Nucleus accumbens (tissue), 56 donors: ENCODE measurements at places on chromosomes 6 and 20.

DNA sequence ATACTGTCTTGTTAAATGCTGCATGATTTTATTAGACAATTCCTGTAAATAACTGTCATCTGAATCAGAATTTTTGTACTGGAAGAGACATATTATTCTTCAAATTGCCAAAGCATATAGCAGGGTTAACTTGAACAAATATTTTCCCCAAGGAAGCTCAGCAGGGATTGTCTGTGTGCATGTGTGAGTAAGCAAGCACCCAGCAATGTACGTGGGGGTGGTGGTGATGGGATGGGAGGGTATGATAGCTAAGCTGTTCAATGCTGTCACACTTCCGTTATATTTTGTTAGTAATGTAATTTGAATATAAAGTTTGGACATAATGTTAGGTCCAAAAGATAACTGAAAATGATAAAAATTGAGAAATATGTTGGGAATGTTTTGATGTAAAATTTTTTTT lies 118.1 kb downstream of the MYB start:
- DNase-seq = no peak

- no peak for DNase-seq
These were observed 15.0 kb downstream of the RNF114 start for GRCh38 chr20:49951151-49951550.

DNA sequence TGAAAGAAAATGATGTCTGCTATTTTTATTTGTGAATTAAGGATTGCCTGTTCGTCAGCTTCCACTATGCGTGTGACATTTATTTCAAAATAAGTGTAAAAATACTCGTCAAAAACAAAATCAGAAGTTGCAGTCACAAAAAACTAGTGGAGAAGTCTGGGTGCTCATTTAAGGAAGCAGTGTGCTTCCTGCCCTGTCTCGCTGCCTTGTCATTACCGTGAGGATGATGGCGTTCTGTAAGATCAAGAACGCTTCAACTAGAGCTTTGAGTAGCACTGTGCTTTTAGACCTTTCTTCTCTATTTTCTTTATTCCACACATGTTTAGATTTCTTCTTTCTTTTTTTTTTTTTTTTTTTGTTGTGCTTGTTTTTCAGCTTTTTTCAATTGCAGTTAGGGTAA lies 186.9 kb downstream of the TBC1D7 start:
- no peak for DNase-seq

DNA sequence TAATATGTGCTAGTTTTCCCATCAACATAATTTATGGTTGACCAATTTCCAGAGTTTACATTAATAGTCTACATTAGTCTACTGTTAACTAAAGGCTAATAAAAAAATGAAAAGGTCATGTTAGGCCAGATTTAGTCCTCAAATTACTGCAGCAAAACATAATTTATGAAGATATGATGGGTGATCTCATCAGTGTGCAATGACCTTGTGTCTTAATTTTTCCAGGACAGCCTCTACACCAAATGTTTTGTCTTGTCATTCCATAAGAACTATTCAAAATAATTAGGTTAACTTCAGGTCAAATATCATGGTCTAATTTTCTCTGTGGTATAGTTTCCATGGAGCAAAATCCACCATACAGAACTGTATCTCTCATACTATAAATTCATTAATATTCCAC lies 234.2 kb downstream of the COL12A1 start:
- no peak for DNase-seq

DNA sequence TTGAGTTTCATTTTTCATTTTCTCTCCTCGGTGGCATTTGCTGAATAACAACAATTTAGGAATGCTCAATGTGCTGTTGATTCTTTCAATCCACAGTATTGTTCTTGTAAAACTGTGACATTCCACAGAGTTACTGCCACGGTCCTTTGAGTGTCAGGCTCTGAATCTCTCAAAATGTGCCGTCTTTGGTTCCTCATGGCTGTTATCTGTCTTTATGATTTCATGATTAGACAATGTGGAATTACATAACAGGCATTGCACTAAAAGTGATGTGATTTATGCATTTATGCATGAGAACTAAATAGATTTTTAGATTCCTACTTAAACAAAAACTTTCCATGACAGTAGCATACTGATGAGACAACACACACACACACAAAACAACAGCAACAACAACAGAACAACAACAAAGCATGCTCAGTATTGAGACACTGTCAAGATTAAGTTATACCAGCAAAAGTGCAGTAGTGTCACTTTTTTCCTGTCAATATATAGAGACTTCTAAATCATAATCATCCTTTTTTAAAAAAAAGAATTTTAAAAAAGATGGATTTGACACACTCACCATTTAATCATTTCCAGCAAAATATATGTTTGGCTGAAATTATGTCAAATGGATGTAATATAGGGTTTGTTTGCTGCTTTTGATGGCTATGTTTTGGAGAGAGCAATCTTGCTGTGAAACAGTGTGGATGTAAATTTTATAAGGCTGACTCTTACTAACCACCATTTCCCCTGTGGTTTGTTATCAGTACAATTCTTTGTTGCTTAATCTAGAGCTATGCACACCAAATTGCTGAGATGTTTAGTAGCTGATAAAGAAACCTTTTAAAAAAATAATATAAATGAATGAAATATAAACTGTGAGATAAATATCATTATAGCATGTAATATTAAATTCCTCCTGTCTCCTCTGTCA lies 88.1 kb downstream of the SNAP25 start:
- DNase-seq = no peak

DNA sequence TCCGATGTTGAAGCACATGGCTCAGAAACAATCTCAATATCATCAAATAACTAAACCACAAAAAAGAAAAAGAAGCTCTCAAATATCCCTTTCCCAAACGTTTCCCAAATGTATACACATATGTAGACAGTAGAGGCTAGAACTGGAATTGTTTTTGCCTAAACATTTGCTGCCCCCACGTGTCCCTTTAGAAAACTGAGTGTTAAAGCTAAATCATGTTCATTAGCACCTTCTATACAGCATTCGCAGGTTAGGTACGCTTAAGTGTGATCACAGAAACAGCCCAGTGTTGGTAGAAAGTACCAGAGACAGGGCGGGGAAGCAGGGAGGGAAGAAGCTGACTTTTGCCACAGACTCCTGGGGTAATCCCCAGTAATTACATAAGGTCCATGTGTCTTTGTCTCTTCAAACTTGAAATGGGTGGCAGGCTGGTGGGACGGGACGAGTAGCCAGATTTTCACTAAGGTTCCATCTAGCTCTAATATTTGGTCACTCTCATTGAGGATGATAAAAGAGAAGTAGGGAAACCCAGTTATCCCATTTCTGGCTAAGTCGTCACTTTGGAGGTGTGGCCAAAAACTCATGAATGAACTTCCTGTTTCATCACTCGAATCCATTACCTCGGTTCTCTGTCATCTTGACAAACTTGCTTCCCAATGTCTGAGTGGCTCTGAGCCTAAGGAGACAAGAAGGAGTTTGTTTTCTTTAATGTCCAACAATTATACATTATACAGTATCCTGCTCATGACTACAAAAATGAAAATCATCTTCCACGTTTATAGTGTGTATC lies 15.0 kb upstream of the TFAP2A start:
- DNase-seq = no peak

GRCh38 chr20:35643045-35643444 lies 21.7 kb downstream of the CPNE1 start:
- DNase-seq = no peak

DNA sequence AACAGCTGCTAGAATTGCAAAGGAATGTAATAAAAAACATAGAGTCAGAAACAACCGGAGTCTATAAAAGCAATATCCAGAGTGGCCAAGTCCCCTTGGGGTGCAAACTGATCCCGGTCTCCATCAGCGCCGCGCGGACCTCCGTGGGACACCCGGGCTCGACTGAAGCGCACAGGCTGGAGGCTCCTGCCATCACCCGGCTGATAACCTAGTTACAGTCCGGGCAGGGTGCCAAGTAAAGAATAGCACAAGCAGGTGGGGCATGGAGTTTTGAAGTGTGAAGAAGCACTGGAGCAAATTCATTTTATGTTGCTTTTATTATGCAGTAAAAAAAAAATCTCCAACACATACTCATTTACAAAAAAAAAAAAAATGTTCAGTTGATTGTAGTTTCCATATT lies 205.1 kb upstream of the GMDS start:
- no peak for DNase-seq

GRCh38 chr6:79776076-79776475 lies 144.9 kb downstream of the SH3BGRL2 start:
- no peak for DNase-seq

DNA sequence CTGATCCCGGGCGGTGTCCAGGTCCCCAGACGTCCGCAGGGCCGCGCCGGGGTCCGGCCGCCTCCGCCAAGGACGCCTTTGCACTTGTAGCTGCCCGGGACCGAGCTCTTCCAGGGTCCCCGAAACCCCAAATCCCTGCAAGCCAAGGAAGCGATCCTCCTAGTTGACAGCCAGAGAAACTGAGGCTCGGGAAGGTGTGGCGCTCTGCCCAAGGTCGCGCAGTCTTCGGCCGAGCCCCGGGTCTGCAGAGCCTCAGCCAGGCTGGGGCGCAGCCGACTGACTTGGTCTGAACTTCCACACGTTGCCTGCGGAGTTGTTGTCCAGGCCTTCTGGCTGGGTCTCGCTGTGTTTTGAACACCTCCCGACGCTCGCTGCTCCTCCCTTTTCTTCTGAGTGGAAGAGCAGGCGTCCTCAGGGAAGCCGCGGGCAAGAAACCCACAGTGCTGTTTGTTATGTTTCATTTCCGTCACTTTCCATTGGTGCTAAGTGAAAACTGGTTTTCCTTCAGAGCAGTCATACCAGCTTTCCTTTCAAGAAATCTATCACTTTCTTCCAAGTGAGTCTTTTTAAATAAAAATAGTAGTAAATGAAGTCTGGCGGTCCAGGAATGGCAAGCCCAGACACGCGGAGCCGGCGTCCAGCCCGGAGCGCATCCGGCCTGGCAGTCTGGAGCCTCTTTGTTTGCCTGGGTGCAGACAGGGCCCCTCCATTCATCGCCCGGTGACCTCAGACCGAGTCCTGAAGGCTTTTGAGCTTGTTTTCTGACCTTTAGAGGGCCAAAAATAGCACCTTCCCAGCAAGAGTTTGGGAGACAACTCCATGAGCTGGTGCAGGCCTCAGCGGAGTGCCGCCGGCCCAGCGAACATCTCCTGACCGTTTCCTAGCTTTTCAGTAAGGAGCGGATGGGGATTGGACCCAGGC lies 698 bp downstream of the FAM210B start:
- DNase-seq = peak; percentile 47

DNA sequence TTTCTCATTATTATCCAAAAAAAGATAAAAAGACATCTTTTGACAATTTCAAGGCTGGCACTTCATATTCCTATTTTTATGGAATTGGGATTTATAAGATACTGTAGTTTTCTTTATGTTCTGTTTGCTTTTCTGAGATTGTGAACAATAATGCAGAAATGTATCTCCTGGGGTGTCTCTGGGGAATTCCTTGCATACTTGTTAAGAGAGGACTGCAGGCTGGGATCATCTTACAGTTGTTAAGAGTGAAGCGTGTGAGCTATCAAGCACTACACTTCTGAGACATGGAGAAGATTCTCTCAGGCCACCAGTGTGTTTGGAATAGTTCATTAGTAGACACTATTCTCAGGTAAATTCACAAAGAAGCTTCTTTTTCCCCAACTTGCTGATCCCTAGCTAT lies 963.3 kb upstream of the GJE1 start:
- DNase-seq = no peak

DNA sequence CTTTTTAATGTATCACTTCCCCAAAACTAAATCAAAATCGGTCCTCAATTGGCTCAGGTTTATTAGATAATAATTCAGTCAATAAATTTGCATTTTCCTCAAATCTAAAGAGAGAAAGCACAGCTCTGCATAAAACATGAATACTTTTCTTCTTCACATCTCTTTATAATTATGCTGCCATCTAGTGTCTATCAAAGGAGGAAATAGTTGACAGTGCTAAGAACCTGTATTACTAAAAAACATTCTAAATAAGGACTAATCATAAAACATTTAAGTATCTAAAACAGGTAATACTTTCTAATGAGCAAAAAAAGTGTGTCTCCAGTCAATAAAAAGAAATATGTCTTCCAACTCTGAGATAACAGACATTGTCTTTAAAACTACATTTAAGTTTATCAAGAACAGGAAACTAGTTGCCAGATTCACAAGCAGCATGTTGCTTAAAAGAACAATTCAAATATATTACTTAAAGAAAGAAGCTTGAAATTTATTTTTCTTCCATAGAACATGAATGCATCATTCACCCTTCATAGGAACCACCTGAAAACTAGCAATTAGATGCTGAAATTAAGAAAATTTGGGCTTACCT lies 56.5 kb upstream of the DST start:
- DNase-seq = no peak

DNA sequence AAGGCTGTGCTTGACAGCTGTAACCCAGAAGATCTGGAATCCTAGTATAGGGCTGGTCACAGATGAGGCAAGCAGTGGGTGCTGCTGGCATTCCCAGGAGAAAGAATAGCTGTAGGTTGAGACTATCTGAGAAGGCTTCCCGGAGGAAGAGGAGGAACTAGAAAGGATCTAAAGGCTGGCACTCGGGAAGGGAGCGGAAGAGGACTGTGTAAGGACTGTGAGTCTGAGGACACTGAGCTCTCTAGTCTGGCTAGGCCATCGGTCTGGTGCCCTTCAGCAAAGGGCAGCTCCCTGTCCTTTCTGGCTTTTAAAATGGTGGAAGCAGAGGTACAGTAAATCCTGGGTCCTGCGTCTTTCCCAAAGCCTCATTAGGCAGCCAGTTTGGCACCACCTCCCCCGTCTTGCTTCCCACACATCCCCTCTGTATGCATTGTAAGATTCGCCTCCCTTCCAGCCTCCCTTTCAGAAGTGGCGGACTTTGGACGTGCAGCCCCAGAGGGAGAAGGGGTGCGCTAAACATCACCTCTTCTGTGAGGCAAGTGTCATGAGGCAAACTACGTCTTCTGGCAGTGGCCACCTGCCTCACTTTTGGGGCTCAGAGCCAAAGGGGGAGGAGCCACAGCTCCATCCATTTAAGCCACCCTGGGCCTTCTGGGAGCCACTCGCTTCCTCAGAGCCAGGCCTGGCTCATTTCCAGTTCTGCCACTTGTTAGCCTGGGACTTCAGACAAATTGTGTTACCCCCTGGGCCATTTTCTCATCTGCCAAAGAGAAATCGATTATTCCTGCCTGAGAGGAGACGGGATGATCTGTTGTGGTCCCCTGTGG lies 8.6 kb downstream of the SNPH start:
- no peak for DNase-seq

DNA sequence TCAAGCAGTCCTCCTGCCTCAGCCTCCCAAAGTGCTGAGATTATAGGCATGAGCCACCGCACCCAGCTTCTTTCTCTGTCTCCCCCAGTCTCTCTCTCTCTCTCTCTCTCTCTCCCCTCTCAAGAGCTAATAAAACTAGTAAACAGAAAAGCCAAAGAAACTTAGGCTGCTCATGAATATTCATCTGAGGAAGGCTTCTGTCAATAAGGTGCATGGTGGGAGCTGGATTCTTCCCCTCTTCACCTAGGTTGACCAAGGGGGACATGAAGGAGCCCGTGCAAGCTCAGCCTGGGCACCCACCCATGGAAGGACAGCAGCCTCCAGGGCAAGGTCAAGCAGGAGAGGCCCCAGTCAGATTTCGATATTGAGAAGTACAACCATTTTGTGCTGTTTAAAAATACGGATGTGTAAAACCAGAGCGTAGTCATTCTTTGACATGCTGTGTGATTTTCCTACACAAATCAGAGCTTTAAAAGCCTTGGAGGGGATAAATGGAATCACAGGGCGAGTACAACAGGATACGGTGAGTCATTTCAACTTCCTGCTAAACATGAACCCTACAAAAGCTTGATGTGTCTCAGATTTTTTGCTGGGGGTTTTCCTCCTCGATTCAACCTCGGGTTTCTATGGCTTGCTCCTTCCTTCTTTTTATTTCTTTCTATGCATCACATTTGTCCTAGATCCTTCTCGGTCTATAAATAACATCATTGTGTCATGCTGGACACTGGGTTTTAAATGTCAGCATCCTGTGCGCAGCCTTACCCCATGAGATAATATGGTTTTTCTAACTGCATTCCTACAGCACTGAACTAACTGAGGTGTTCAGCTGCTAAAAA lies 368.9 kb upstream of the JARID2 start:
- no peak for DNase-seq
